T-cell (primary cell): ENCODE measurements at places on chromosomes 13 and 19. TPM values are rescaled to one million over a fixed set of nuclear protein-coding genes. Genes with fewer than 3 reads are reported as not detected.

DNA sequence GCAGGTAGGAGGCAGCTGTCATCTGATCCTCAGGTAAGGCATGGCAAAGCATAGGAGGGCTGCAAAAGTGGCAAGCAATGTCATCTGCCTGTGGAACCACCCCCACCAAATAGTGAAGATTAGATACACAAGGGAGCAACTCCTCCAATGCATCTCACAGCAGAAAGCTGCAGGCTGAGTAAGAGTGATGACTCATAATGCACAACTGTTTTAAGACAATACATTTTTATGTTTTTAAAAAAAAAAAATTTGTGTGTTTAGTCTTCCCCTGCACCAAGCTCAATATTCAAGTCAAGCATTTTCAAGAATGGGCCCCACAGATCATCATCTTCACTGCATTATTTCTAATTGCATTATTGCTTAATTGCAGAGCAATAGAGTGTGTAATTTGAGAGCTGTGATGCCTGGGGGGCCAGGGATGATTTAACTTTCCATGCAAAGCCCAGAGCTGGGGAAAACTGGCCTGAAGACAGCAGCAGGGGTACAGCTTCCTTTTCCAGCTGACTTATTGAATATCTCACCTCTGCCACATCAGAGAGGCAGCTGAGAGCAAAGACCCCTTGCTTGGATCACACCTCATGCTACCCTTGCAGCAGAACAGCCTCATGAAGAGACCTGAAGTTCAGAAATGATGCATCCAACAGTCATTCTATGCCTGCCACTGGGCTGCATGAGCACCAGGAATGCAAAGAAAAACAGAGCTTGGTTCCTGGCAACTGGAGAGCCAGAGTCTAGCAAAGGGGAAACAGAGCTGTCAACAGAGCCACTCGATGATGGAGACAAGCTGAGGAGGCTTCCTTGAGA lies 22.7 kb upstream of the POP4 start:
- DNase-seq, result no peak

VSIG10L gene
- total RNA-seq, result 0.70 TPM

GRCh38 chr19:51075998-51076397 lies 6.7 kb downstream of the KLK14 start:
- DNase-seq, result no peak

DNA sequence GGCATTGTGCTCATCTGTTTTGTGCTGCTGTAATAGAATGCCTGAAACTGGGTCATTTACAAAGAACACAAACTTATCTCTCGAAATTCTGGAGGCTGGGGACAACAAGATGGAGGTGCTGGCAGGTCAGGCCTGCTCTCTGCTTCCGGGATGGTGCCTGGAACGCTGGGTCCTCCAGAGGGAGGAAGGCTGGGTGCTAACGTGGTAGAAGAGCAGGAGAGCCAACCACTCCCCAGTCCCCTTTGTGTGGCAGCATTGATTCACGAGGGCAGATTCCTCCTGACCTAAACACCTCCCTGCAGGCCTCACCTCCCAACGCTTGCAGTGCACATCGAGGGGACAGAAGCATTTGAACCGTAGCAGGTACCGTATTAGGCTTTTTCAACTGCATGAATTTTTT lies 34.1 kb upstream of the TFDP1 start:
- no peak for DNase-seq

GRCh38 chr13:41651413-41652058 lies 194.2 kb downstream of the RGCC start:
- DNase-seq, result no peak

TMEM150B gene
- not detected for total RNA-seq

GRCh38 chr13:107753291-107753690 lies 462.0 kb downstream of the LIG4 start:
- DNase-seq, result no peak

HCST gene
- 165 TPM for total RNA-seq

- DNase-seq, result no peak
Measured at GRCh38 chr13:99911965-99912566, 59.5 kb downstream of the ZIC5 start.

DNA sequence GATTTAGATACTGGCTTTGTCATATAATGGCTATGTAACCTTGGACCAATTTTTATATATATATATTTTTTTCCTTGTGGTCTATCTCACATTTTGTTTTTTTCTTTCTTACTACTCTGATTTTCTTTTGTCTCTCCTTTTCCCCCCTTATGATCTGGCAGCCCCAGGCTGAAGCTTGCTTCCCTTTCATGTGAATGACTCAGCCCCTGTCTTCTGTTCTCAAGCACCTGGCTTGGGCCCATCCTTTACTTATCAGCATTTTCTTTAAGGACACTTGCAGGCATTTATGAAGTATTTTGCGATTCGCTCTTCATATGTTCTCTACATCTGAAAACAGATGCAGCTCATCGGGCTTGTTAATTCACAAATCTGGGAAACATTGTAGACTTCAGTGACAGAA lies 163.6 kb downstream of the SPRY2 start:
- no peak for DNase-seq

DNA sequence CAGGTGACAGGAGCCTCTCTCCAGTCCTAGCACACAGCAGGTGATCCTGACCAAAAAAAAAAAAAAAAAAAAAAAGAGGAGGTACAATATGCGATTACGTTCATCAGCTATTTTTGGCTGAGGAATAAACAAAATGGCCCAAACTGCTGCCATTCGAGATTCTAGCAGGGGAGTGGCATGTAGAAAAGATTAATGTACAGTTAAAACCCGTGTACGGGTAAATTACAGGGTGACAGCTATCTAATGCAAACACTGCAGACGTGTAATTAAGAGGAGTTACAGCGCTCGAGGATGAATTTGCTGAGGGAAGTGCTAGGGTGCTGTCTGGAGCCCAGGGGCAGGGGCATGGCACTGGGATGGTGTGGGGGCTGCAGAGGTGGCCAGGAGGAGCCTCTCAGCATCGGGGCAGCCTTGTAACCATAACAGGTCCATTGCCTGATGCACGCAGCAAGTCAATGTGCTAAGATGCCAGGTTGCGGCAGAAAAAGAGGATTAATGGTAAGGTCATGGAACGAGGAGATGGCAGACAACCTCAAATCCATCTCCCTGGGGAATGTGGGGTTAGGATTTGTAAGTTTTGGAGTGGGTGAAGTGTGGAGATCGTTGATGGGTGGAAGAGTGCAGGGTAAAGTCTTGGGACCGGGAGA lies 17.4 kb downstream of the CHST8 start:
- no peak for DNase-seq

ZNF177 gene
- 1.5 TPM for total RNA-seq

DNA sequence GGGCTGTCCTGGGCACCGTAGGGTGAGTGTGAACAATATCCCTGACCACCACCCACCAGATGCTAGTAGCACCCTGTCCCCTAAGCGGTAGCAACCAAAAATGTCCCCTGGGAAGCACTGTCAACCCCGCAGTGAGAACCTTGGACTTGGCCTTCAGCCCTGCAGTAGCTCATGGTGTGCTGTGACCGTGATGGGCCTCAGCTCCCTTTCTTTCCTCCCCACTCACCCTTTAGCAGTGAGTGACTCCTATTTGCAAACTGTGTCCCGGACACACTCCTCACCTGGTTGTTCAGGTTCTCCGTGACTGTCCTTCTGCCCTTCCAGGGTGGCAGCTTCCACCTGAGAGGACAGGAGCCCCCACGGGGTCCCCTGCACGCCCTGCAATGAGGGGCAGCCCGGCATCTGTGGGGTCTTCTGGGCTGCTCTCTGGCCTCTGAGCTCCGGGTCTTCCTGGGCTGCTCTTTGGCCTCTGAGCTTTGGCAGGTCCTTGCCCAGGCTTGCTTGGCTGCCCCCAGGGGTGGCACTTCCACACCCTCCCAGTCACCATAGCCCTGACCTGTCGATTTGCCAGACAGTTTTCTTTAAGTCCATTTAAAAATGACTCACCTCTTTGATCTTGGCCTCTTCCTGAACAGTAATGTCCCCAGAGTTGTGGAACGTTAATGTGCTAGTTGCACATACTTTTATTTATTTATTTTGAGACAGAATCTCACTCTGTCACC lies 3.8 kb downstream of the KDM4B start:
- no peak for DNase-seq

SYNGR4 gene
- not detected for total RNA-seq

DNA sequence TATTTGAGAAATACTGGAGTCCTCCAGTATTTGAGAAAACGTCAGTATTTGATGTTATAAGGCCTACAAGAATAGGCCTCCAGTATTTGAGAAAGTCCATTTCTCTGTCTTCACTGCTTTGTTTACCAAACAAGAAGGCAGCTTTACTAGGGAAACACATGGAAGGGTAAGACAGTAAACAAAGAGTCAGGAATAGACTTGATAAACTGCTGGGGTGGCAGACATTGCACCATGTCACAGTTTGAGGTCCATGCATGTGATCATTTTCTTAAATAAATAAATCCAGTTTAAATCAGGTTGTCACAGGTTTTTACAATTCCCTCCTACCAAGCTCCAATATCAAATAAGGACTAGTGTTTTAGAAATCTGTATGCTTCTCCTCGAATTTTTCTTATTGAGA lies 1431.0 kb upstream of the SPRY2 start:
- no peak for DNase-seq

DNA sequence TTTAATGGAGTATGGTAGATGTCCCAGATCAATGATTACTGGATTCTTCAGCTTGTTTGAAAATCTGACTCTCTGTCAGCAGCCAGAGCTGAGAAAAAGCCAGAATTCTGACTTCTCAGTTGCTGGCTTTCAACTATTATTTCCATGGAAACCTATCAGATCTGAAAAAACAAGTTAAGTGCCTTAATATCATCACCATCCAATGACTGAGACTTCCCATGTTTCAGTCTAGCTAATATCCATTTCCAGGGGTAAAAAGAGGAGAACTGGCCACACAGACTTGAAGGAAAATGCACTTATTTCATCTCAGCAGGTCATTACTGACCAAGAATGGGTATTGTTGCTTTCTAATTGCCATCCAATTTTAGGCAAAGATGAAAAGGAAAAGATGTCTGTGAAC lies 75.2 kb downstream of the TNFSF11 start:
- no peak for DNase-seq

DNA sequence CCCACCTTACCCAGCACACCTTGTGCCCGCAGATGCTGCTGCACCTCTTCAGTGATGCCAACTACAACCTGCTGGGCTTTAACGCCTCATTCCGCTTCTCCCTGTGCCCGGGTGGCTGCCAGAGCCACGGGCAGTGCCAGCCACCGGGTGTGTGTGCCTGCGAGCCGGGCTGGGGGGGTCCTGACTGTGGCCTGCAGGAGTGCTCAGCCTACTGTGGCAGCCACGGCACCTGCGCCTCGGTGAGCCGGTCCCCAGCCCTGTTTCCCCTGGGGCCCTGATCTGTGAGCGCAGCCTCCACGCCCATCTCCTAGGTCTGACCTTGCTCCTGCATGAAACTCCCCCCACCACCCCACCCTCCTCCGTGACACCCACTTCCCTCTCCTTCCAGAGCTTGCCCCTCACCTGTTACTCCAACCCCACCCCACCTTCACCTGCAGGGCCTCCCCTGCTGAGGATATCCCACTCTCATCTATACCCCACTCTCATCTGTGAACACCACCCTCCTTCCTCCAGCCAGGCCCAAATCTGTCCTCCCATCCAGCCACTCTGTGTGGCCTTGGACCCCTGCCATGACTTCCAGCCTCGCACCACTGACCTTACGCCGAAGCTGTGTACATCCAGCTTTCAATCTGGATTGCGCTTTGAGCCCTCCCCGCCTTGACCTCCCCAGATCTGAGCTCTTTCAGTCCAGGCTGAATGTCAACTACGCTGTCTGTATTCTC lies 8.7 kb downstream of the MEGF8 start:
- no peak for DNase-seq

SSBP4 gene
- total RNA-seq, result 102 TPM
